ENCODE measurements at places on chromosomes 3 and 15. TPM values are rescaled to one million over a fixed set of nuclear protein-coding genes. Genes with fewer than 3 reads are reported as not detected.

Gene CERS3
- polyA plus RNA-seq, result 0.02 TPM

Gene SSUH2
- 0.10 TPM for polyA plus RNA-seq

Gene FBXO45
- 3.7 TPM for polyA plus RNA-seq

Gene XCR1
- 0.06 TPM for polyA plus RNA-seq

Gene TMEM207
- polyA plus RNA-seq, result not detected

Gene ZDHHC19
- polyA plus RNA-seq, result 0.89 TPM

Gene DTWD1
- polyA plus RNA-seq, result 41.7 TPM

Gene RASGRP1
- polyA plus RNA-seq, result 0.34 TPM

Gene TRANK1
- polyA plus RNA-seq, result 1.7 TPM

Gene KNG1
- not detected for polyA plus RNA-seq

Gene PP2D1
- polyA plus RNA-seq, result not detected

Gene CFAP100
- not detected for polyA plus RNA-seq

Gene SLC6A11
- polyA plus RNA-seq, result 0.03 TPM

Gene GPR62
- 0.28 TPM for polyA plus RNA-seq

Gene PCOLCE2
- 114 TPM for polyA plus RNA-seq

Gene FBXW12
- polyA plus RNA-seq, result not detected

Gene SNAPC5
- polyA plus RNA-seq, result 15.4 TPM

Gene ARPP19
- polyA plus RNA-seq, result 14.8 TPM

Gene PCCB
- 41.2 TPM for polyA plus RNA-seq

Gene SPSB4
- 12.4 TPM for polyA plus RNA-seq

Gene KLHL6
- polyA plus RNA-seq, result 1.2 TPM

Gene HHATL
- polyA plus RNA-seq, result 0.15 TPM

Gene USP8
- 28.3 TPM for polyA plus RNA-seq

Gene PLIN1
- 128 TPM for polyA plus RNA-seq

Gene DUOXA2
- 0.95 TPM for polyA plus RNA-seq

Gene HTR3E
- not detected for polyA plus RNA-seq

Gene PLA2G4D
- not detected for polyA plus RNA-seq

Gene NOX5
- polyA plus RNA-seq, result 0.11 TPM

Gene TNFAIP8L3
- 3.5 TPM for polyA plus RNA-seq

Gene MUC4
- polyA plus RNA-seq, result 0.13 TPM

Gene WNT5A
- polyA plus RNA-seq, result 1.4 TPM

Gene LRRIQ4
- polyA plus RNA-seq, result not detected

Gene IL17RE
- 7.3 TPM for polyA plus RNA-seq

Gene SLC28A2
- not detected for polyA plus RNA-seq

Gene RBPMS2
- 16.2 TPM for polyA plus RNA-seq

Gene IMPG2
- 0.03 TPM for polyA plus RNA-seq

Gene TMEM45A
- polyA plus RNA-seq, result 41.6 TPM

Gene SKIL
- 16.0 TPM for polyA plus RNA-seq

Gene MKRN3
- polyA plus RNA-seq, result 0.37 TPM
